ENCODE measurements at places on chromosomes 5 and 9. TPM values are rescaled to one million over a fixed set of nuclear protein-coding genes. Genes with fewer than 3 reads are reported as not detected.

GRCh38 chr5:6676702-6677101 is 36.5 kb upstream of the TENT4A start:
- H3K4me3 ChIP-seq, result no peak overlapping the region
- no peaks in the 10 kb centered on the region for H3K4me1 ChIP-seq
- no peak for DNase-seq
- H3K27ac ChIP-seq, result no peak overlapping the region
- H3K36me3 ChIP-seq, result no peaks in the 10 kb centered on the region
- H3K27me3 ChIP-seq, result no peaks in the 10 kb centered on the region

GRCh38 chr9:131238402-131239021 is 37.8 kb downstream of the FAM78A start:
- H3K27me3 ChIP-seq, result no peaks in the 10 kb centered on the region
- no peak for DNase-seq
- no peak overlapping the region for H3K4me3 ChIP-seq
- no peaks in the 10 kb centered on the region for H3K36me3 ChIP-seq

DNA sequence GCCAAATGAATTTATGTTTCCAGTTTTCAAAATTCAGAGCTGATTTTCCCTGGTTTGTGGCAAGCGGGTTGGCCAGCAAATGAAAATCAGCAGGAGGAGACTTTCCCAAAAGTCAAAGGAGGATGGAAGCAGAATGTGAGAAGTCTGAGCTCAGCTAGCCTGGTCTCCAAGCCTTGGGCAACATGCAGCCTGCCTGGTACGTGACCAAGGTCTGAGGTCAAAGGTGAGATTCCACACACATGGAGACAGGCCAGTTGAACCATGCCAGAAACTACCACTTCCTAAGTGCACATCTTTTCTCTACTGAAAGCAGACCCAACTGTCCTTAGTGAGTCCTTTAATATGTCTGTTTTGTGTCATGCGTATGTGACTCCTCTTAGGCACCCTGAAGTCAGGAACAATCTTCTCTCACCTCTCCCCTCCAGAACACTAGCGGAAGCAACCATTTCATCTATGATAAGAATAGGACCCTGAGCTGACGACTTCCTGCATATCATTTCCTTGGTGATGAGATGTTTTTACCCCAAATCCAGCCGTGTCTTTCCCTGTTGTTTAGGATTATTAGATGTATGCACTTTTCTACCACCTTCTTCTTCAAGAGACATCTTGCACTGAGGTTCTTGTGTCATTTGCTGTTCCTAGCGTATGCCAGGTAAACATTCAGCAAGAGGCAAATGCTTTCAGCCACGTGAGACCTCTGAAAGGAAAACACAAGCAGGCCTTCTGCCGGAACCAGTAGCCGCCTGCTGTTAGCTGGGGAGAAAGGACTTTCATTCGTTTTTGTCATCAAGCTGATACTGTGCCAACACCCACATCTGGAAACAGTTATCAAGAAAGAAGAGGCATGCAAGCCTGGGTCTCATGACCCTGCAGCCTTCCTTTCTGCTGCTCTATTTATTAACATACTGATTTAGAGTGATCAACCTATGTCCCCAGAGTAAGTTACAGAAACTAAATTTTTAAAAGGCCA is 9.7 kb upstream of the TGFBI start:
- H3K27me3 ChIP-seq, result no peaks in the 10 kb centered on the region
- peaks cover 5% of the 10 kb centered on the region for H3K4me1 ChIP-seq
- H3K4me3 ChIP-seq, result no peak overlapping the region
- no peak for DNase-seq

- no peak overlapping the region for H3K4me3 ChIP-seq
- H3K4me1 ChIP-seq, result peaks cover 52% of the 10 kb centered on the region
- DNase-seq, result no peak
- no peaks in the 10 kb centered on the region for H3K36me3 ChIP-seq
- H3K27ac ChIP-seq, result peak overlapping the region; percentile 55
Observed at GRCh38 chr9:127833555-127833954, 20.9 kb downstream of the ENG start.

GRCh38 chr5:16713386-16713928 is 96.7 kb upstream of the RETREG1 start:
- peaks cover 13% of the 10 kb centered on the region for H3K36me3 ChIP-seq
- peaks cover 18% of the 10 kb centered on the region for H3K4me1 ChIP-seq
- no peak overlapping the region for H3K4me3 ChIP-seq
- DNase-seq, result no peak

- no peak overlapping the region for H3K4me3 ChIP-seq
- DNase-seq, result peak; percentile 37
- peaks cover 21% of the 10 kb centered on the region for H3K4me1 ChIP-seq
- no peak overlapping the region for H3K27ac ChIP-seq
Observed at GRCh38 chr5:7391215-7391614, 4.7 kb upstream of the ADCY2 start.

- no peak overlapping the region for H3K27ac ChIP-seq
- no peaks in the 10 kb centered on the region for H3K27me3 ChIP-seq
- no peak overlapping the region for H3K4me3 ChIP-seq
- no peak for DNase-seq
Observed at GRCh38 chr9:113219969-113220368, 1.1 kb downstream of the FKBP15 start.

- H3K36me3 ChIP-seq, result no peaks in the 10 kb centered on the region
- no peak for DNase-seq
- H3K4me1 ChIP-seq, result peaks cover 13% of the 10 kb centered on the region
- H3K27ac ChIP-seq, result no peak overlapping the region
Observed at GRCh38 chr5:59559847-59560246, 333.7 kb downstream of the PDE4D start.

CDX1 gene
- not detected for total RNA-seq

- H3K27ac ChIP-seq, result peak overlapping the region; percentile 19
- H3K27me3 ChIP-seq, result no peaks in the 10 kb centered on the region
- peaks cover 60% of the 10 kb centered on the region for H3K4me1 ChIP-seq
- H3K36me3 ChIP-seq, result peaks cover 2% of the 10 kb centered on the region
- no peak overlapping the region for H3K4me3 ChIP-seq
- DNase-seq, result no peak
Observed at GRCh38 chr9:14238518-14238917, 75.4 kb downstream of the NFIB start.

GRCh38 chr5:74296685-74297408 is 343.7 kb downstream of the ENC1 start:
- no peak overlapping the region for H3K27ac ChIP-seq
- no peaks in the 10 kb centered on the region for H3K36me3 ChIP-seq
- H3K4me3 ChIP-seq, result no peak overlapping the region
- peak; percentile 23 for DNase-seq

GABRA1 gene
- total RNA-seq, result not detected

DNA sequence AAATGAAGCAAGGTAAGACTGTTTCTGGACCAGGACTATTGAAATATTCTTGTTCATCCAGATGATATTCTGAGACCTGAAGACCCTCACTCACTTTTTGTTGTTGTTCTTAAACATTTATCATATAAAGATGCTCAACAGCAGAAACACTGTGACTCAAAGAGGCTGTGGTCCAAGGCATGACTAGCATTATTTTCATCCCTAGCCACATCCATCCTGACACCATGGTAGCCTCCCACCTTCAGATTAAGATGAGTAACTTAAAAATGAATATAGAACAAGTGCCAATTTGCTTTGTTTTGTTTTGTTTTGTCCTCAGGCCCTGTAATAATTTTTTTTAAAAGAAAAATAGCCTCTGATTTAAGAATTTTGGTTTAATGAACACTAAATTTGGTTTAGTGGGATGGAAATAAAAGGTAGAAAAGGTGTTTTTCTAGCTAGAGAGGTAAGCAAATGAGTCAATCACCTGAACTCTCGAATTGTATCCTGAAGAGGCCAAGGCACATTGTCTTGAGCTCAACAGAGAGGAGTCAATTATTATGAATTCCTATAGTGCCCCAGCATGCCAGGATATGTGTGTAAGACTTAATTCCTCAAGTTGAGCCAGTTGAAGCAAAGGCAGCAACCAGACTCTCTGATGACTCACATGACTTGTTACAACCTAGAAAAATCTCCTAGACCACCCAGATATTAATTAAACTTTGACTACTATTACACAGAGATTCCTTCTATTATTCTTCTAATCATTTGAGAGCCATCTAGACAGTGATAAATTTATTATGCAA is 380.1 kb upstream of the TUSC1 start:
- no peak overlapping the region for H3K27ac ChIP-seq
- DNase-seq, result no peak
- no peaks in the 10 kb centered on the region for H3K4me1 ChIP-seq
- H3K4me3 ChIP-seq, result no peak overlapping the region

SPINK13 gene
- 5.7 TPM for total RNA-seq

MEF2C gene
- 7.0 TPM for total RNA-seq

- H3K27ac ChIP-seq, result no peak overlapping the region
- H3K36me3 ChIP-seq, result no peaks in the 10 kb centered on the region
- no peak overlapping the region for H3K4me3 ChIP-seq
- peaks cover 7% of the 10 kb centered on the region for H3K4me1 ChIP-seq
- no peak for DNase-seq
Observed at GRCh38 chr9:87086221-87086818, 139.0 kb upstream of the GAS1 start.

DNA sequence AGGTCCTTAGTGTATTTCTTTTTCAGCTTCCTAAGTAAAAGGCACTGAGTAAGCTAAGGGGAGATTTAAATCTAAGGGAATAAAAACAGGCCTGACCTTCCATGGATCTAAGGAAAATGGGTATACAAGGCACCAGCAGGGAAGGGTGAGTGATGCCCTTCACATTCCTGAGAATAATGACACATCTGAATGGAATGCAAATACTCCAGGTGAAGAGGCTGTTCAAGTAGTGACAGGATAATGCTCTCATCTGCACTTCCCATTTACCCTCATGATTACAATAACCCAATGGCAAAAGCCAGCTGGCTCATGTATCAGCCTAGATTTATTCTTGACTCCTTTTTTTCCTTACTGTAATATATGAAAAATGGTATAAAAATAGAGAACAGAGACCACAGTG is 216.2 kb upstream of the ACTBL2 start:
- no peaks in the 10 kb centered on the region for H3K36me3 ChIP-seq
- DNase-seq, result no peak
- no peak overlapping the region for H3K4me3 ChIP-seq
- no peaks in the 10 kb centered on the region for H3K27me3 ChIP-seq
- no peak overlapping the region for H3K27ac ChIP-seq

DNA sequence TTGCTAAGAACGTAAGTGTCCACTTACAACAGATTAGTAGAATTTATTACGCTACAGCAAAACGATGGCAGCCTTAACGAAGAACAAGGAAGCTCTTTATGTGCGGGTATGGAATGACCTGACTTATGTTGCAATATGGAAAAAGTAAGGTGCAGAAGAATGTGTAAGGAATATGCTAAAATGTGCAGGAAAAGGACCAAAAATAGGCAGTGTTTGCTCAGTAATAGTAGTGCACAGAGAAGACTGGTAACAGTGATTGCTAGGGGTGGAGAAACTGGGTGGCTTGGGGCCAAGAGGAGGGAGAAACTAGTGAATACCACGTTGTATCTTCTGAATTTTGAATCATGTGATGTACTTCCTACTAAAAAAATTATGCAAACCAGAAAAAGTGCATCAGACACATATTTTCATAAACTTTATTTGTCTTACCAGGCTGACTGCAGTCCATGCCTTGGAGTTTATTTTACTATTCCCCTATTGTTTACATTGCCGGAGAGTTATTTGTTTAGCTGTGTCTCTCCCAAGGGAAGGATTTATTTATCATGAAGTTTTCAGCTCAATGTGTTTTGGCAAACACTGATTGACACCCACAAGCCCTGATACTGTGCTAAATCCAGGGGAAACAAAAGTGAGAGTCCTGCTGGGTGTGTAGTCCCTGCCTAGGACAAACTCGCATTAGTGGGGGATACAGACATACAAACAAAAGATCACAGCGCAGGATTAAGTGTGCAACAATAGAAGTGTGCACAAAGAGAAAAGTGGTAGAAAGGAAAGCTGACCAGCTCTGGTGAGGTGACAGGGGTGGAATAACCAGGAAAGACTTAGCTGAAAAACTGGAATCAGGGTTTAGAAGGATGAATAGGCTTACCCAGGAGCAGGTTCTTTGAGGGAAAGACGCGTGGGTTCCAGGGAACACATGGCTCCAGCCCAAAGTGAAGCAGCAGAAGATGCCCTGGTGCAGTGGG is 34.0 kb upstream of the ZNF484 start:
- DNase-seq, result peak; percentile 46
- H3K4me3 ChIP-seq, result no peak overlapping the region
- no peaks in the 10 kb centered on the region for H3K27me3 ChIP-seq
- no peak overlapping the region for H3K27ac ChIP-seq
- H3K4me1 ChIP-seq, result peaks cover 16% of the 10 kb centered on the region
- no peaks in the 10 kb centered on the region for H3K36me3 ChIP-seq

- H3K36me3 ChIP-seq, result no peaks in the 10 kb centered on the region
- no peak overlapping the region for H3K4me3 ChIP-seq
- DNase-seq, result no peak
- no peak overlapping the region for H3K27ac ChIP-seq
- H3K27me3 ChIP-seq, result no peaks in the 10 kb centered on the region
- no peaks in the 10 kb centered on the region for H3K4me1 ChIP-seq
Observed at GRCh38 chr5:136802383-136802782, 437.0 kb upstream of the TRPC7 start.

GRCh38 chr9:84314306-84314705 is 26.3 kb downstream of the SLC28A3 start:
- DNase-seq, result no peak
- H3K4me1 ChIP-seq, result peaks cover 5% of the 10 kb centered on the region
- no peak overlapping the region for H3K27ac ChIP-seq
- H3K27me3 ChIP-seq, result no peaks in the 10 kb centered on the region
- no peaks in the 10 kb centered on the region for H3K36me3 ChIP-seq

DNA sequence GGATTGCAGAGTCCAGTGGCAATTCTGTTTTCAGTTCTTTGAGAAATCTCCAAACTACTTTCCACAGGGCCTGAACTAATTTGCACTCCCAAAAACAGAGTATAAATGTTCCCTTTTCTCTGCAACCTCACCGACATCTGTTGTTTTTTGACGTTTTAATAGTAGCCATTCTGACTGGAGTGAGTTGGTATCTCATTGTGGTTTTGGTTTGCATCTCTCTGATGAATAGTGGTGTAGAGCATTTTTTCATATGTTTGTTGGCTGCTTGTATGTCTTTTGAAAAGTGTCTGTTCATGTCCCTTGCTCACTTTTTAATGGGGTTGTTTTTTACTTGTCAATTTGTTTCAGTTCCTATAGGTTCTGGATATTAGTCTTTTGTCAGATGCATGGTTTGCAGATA is 72.6 kb downstream of the PALM2AKAP2 start:
- H3K36me3 ChIP-seq, result no peaks in the 10 kb centered on the region
- no peaks in the 10 kb centered on the region for H3K27me3 ChIP-seq
- H3K4me1 ChIP-seq, result no peaks in the 10 kb centered on the region
- H3K27ac ChIP-seq, result no peak overlapping the region

LCN6 gene
- not detected for total RNA-seq

GRCh38 chr9:116643691-116644090 is 43.4 kb upstream of the TRIM32 start:
- no peak overlapping the region for H3K4me3 ChIP-seq
- H3K27ac ChIP-seq, result no peak overlapping the region
- H3K27me3 ChIP-seq, result no peaks in the 10 kb centered on the region
- DNase-seq, result no peak

DNA sequence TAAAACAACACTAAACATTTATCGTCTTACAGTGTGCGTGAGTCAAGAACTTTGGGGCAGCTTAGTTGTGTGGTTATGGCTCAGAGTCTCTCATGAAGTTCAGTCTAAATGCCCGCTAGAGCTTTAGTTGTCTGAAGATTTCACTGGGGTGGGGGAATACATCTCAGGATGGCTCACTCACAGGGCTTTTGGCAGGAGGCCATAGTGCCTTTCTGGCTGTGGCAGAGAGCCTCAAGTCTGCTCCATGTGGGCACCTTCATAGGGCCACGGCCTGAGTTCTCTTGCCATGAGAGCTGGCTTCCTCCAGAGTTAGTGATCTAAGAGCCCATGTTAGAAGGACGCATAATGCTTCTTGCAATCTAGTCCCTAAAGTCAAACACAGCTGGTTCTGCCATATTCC is 258.8 kb upstream of the NUDT12 start:
- no peaks in the 10 kb centered on the region for H3K4me1 ChIP-seq
- H3K27ac ChIP-seq, result no peak overlapping the region
- H3K36me3 ChIP-seq, result no peaks in the 10 kb centered on the region
- H3K4me3 ChIP-seq, result no peak overlapping the region
